ENCODE measurements at places on chromosomes 1 and 21. TPM values are rescaled to one million over a fixed set of nuclear protein-coding genes. Genes with fewer than 3 reads are reported as not detected.

The KLHDC9 gene
- 2.1 TPM for total RNA-seq

The SLC2A5 gene
- 0.77 TPM for total RNA-seq

The SPRR2F gene
- total RNA-seq, result not detected

The PPIAL4G gene
- not detected for total RNA-seq

The CACNA1S gene
- total RNA-seq, result not detected

The INSRR gene
- total RNA-seq, result not detected

The TMPRSS2 gene
- 0.13 TPM for total RNA-seq

The PLEKHN1 gene
- total RNA-seq, result 4.9 TPM

The MAP1LC3C gene
- total RNA-seq, result not detected

Data from A549 treated with AZD2906 at 1 μM for 4 hours (cell line).